ENCODE measurements at places on chromosomes 16 and 17.

- no peak for DNase-seq
These were observed 175.4 kb downstream of the WSCD1 start for GRCh38 chr17:6245301-6246177.

DNA sequence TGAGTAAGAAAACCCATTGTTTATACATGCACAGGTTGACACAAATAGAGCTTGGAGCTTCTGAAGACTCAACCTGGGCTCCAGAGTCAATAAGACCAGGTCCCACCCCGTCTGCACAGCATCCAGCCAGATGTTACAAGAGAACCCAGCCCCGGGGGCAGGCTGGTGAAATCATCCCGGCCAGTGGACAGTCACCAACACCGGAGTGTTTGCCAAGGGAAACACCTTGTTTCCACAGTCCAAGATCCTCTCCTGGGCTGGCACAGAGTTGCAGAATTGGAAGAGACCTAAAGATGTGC lies 90.3 kb downstream of the RAB11FIP4 start:
- no peak for DNase-seq

DNA sequence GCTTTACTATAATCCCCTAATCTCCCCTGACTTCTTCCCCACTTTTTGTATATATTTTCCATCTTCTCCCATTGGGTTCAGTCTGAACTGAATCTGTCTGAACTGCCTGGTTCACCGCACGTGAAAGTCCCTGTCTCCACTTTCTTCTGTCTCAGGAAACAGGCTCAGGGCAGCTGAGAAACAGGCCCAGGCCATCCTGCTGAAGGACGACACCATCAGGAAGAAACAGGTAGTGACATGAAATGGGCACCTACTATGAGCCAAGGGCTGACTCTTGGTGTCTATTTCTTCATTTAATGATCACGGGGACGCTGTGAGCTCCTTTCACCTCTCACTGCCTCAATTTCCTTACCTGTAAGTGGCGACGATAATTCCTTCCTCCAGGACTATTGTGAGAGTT lies 90.5 kb upstream of the HSBP1 start:
- DNase-seq: no peak

- no peak for DNase-seq
These were observed 507.9 kb downstream of the CDH13 start for GRCh38 chr16:83134638-83135037.

GRCh38 chr17:83026311-83026811 lies 53.0 kb upstream of the METRNL start:
- no peak for DNase-seq

DNA sequence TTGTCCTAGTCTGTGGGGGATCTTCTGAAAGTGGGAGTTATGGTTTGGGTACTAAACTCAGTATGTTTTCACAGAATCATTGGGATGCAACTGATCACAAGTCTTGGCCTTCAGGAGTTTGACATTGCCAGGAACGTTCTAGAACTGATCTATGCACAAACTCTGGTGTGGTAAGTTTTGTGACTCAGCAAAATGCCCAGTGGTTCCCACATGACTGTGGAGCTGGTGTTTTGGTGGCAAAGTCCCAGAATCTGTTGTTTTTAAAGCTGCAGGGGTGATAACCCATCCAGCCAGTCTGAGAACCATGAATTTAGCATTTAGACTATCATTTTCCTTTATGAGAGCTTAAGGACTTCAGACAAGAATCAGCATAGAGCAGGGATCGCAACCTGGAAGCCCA lies 40.6 kb downstream of the GDE1 start:
- no peak for DNase-seq

DNA sequence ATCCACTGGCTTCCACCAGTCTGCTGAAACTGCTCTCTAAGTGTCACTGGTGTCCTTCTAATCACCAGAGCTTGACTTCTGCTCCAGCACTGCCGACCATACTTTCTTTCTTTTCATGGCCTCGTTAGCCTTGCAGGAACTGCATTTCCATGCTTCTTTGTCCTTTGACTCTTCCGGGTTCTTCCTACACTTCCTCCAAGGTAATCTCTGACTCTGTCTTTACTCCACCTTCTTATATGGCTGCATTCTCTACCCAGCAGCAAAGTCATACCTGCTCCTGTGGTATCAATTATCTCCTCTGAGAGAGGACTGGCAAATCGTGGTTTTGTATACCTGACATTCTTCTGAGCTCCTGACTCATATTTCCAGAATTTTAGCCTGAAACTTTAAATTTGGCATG lies 6.5 kb downstream of the HSD17B2 start:
- DNase-seq: no peak

DNA sequence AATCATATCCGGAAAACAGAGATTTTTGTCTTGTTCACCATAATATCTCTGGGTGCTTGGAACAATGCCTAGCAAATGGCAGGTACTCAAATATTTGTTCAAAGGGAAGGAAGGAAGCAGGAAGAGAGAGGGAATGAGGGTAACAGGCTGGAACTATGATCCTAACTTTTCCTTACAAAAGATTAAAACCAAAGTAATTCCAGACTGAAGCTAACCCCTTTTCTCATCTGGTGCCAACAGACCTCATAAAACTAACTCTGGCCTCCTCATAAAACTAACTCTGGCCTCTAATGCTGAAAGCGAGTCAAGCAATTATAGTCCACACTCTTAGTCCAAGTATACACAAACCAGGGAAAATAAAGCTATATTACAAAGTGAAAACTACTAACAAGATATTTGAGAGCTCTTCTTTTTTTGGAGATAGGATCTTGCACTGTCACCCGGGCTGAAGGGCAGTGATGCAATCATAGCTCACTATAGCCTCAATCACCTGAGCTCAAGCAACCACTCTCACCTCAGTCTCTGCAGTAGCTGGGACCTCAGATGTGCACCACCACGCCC lies 84.6 kb downstream of the KANSL1 start:
- no peak for DNase-seq

DNA sequence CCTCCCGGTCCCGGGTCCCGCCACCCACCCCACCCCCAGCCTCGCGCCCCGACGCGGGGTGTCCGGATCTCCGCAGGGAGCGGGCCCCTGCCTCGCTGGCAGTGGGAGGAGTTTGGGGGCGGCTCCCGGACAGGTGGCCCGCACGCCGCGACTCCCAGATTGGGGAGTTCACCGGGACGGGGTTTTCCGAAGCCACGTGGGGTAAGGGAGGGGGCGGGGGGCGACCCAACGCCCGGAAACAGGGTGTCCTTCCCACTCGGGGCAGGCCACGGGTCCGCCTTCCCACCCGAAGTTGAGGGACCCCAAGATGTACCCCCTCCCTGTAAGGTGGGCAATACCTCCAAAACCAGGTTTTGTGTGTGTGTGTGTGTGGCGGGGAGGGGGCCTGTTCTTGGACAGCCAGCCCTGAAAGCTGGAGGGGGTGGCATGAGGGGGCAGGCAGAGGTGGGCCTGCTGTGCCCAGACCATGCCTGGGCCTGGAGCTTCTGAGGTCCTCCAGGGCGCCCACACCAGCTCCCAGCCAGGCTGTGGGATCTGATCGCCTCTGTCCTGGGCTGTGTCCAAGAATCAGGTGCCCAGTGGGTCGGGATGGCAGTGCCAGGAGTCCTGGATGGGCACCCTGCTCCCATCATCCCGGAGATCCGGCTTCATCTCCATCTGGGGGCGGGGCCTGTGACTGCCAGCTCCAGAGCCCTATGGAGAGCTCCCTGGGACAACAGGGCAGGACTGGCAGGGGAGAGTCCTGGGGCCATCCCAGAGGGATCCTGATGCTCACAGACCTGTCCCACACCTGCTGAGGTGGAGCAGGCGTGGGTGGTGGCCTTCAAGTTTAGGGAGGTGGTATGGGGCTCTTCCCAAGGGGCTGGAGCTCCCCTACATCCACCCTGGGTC lies 767 bp downstream of the SYNGR2 start:
- no peak for DNase-seq

DNA sequence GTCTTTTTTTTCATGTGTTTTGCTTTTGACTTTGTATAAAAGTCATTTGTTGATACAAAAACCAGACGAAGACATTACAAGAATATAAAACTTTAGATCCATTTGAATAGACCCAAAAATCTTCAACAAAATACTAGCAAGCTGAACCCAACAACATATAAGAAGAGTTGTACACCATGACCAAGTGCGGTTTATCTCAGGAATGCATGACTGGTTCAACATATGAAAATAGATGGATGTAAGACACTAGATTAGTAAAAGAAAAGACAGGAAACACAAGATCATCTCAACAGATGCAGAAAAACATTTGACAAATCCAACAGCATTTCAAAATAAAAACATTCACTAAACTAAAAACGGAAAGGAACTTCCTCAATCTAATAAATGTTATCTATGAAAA lies 69.0 kb downstream of the TBC1D16 start:
- no peak for DNase-seq

GRCh38 chr16:87216841-87217275 lies 100.3 kb downstream of the C16orf95 start:
- DNase-seq: no peak

DNA sequence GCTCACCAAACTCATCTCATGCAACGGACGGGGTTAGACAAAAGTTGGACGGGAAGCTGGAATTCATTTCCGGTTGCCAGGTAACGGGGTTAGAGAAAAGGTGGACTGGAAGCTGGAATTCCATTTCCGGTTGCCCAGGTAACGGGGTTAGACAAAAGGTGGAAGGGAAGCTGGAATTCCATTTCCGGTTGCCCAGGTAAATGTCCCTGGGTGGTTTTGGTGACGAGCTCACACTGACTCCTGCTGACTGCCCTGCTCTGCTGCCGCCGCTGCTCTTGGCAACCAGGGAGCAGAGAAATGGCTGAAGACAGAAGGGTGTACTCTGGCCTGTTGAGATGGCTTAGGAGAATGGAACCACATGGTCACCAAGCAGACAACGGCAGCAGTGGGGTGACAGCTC lies 170.3 kb upstream of the RPH3AL start:
- no peak for DNase-seq

GRCh38 chr16:47358816-47359215 lies 102.0 kb downstream of the ITFG1 start:
- no peak for DNase-seq

GRCh38 chr17:78977997-78978973 lies 1.4 kb downstream of the LGALS3BP start:
- no peak for DNase-seq

DNA sequence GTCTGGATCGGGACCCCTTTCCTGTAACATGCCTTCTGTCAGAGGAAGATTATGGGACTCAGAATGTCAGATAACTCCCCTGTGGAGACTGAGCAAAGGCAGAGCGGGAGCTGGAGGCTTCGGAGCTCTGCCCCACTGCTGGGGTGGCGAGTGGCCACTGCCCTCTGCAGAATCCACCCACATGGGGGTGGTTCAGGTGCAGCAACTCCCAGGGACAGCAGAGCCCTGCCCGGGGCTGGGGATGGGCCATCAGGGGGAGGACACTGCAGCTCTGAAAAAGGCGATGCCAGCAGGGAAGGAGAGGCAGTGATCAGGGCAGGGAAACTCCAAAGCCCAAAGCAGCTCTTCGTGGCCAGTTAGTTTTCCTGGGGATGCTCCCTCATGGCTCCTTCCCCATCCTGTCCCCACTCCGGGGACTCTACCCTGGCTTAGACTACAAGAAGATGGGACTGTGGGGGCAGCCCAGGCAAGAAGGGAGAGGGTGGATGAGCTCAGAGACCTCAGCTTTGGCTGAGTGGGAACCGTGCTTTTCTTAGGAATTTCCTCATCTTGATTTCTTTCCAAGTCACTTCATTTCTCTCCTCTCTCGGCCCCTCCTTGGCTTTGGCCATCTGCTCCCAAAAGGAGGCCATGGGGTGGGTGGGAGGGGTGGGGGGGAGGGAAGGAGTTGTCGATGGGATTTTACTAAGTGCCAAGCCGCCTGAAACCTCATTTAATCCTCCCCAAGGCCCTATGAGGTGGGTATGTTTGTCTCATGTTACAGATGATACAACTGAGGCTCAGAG lies 4.0 kb downstream of the CA4 start:
- DNase-seq: peak; percentile 28

DNA sequence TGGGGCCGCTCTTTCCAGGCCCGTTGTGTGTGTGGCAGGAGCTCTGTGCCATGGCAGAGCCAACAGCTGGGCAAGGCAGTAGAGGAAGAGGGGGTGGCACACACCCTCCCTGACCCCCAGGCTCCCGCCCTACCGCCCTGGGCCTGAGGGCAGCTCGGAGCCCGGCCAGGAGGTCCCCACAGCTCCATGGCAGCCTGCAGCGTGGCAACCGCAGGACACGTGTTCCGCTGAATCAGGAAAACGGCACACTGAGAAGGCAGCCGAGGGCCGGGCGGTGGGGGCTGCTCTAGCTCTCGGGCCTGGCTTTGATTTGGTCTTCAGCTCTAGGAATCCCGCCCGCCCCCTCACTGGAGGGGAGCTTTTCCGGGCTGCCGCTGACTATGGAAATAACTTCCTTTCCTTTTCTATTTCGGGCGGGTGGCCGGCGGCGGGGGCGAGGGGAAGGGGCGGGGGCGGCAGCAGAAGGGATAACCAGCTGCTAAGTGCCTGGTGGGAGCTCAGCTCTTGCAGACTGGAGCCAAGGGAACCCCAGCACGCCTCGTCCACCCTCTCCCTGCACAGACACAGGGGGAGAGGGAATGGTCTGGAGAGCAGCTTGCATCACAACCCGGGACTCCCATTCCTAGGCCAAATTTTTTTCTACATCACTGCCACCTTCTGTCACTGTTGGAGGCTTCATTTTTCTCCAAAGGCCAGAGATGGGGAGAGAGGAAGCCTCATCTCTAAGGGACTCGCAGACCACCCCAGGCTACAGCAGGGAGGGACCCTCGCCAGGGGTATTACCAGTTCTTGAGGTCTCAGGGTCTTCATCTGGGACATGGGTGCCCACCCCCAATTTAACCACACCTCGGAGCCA lies 24.8 kb upstream of the MRPS23 start:
- DNase-seq: peak; percentile 89

GRCh38 chr16:20889625-20890275 lies 10.4 kb downstream of the DCUN1D3 start:
- no peak for DNase-seq

DNA sequence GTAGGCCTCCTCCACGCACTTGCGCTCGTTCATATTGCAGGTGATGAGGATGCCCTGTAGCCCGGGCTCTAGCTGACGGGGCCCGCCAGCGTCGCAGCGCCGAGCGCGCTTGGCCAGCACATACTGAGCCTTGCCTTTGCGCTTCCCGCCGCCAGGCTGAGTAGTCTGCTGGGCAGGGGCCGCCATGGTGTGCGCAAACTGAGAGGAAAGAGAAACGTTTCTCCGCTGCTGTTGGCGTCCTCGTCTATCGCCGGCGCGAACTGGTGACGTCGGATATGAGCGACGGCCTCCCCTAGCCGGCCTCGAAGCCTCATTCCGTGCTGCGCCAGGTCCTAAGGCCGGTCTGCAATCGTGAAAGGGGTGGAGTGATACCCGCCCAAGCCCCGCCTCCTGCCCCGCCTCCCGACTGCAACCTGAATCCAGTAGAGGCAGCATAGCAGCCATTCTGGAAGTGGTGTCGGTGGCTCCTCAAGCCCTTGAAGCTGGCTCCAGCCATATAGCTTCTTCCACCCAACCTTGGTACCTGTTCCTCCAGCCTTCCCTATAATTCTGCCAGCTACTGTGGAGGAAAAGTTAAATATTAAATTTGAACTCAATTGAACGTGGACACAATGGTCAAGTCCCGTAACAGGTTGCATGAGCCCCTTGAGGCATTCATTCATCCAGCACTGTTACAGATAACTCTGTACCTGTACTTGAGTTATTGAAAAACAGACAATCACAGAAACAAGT lies at the start of gene THUMPD1:
THUMPD1 (minus strand) TSS at position 265 of the 732 bp plus-strand sequence; CDS start at position 186, 79 bp downstream.
- DNase-seq: peak; percentile 85

GRCh38 chr17:69084911-69085310 lies 24.2 kb upstream of the ABCA9 start:
- no peak for DNase-seq

GRCh38 chr17:81901167-81902022 lies 643 bp upstream of the NPB start:
- DNase-seq: no peak

GRCh38 chr17:65191811-65192740 lies 54.9 kb downstream of the RGS9 start:
- no peak for DNase-seq

All from GM04504 (cell line).